ENCODE measurements at places on chromosomes 3 and 15.

DNA sequence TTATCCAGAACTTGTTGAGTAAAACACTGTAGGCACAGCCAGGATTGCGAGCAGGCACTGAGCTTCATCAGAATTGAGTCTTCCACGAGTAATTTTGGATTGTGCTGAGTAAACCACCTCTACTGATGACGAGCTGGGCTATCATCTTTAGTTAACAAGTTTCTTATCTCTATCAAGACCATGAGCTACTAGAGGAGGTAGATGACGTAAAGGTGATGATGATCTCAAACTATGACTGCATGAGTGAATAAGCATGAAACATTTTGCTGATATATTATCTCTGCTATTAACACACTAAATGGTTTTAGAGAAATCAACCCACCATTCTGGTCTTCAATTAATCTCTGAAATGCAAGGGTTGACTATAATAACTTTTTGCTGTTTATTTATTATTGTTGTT, 506.0 kb downstream of the GBE1 start:
- DNase-seq = no peak

GRCh38 chr3:17091910-17092582, 207.3 kb downstream of the PLCL2 start:
- no peak for DNase-seq

- DNase-seq = no peak
Observed at GRCh38 chr3:127622772-127623576, 6.0 kb upstream of the PODXL2 start.

GRCh38 chr3:82082796-82083195, 321.4 kb upstream of the GBE1 start:
- DNase-seq = no peak
